CD4-positive, alpha-beta T cell treated with Interleukin-6 at 100 ng/mL for 8 hours (primary cell): ENCODE measurements at places on chromosomes 2 and 18.
A peak's percentile ranks its signal among the peaks of the same experiment; 100 is the strongest.

GRCh38 chr18:58977801-58978200 is 113.1 kb downstream of the ZNF532 start:
- DNase-seq: no peak

DNA sequence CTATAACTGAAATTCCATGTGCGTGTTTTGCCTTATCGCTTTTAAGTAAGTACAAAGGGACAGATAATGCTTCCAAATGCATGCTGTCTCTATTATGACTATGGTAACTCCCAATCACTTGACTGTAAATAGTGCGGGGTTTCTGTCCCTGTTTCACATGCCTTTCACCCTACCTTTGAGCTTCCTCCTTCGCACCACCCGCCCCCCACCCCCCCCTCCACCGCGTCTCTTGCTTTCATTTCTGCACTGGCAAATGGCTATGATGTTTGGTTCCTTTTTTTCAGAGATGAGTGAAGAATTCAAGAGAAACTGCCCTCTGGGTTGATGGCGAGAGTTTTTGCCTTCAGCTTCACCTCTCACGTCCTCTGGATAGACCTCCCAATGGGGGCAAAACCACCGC is 25.0 kb upstream of the SPP2 start:
- DNase-seq: peak; percentile 54

- no peak for DNase-seq
These were observed 103.3 kb downstream of the TMEFF2 start for GRCh38 chr2:192091476-192091875.

GRCh38 chr18:45416168-45416567 is 199.1 kb upstream of the SLC14A2 start:
- DNase-seq: no peak

- no peak for DNase-seq
These were observed 146.5 kb downstream of the CDH2 start for GRCh38 chr18:28030458-28030857.

DNA sequence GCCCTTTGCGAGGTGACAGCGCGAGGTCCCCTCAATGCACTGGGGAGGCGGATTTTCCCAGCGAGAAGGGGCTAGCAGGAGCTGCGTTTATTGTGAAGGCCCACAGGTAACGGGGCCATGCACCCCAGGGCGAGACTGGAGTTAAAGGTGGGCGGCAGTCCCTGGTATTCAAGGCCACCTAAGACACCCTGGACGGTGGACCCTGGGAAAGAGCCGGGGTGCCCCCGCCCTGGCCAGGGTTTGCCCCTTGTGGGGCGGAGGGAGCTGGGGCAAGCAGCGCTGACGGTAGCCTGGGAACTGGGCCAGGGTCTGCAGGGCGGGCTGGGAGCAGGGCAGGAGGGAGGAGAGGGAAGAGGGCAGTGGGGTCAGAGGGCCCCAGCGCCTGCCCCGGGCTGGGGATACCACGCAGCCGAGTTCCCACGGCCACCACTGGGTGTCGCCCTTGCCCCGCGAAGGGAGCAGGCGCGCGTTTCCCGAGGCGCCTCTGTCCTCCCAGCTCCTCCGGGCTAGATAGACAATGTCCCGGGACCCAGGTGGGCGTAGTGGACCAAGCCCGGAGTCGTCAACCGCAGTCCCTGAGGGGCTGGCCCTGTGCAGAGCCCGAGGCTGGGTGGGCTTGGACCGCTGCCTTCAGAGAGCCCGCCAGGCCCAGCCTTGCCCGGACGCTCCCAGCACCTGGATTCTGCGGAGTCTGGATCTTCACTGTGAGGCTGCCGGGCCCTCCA is 80.2 kb downstream of the SMAD4 start:
- DNase-seq: peak; percentile 40

- DNase-seq: no peak
These were observed 99.8 kb upstream of the FBXO11 start for GRCh38 chr2:48006094-48006493.

DNA sequence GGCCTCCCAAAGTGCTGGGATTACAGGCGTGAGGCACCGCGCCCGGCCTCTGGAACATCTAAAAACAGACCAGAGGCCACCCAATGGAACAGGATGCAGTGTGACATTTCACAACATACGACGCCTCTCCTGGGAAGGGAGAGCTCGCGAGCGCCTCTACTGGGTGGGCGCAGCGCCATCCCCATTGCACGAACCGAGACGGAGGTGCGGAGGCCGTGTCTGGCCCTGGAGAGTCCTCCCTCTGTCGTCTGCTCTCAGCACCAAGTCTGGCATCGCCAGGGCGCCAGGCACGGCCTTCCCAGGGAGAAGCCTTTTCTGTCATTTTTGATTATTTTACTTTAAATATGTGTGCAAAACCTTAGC is 9.4 kb upstream of the GBX2 start:
- DNase-seq: no peak

GRCh38 chr18:57923611-57924010 is 120.4 kb upstream of the NEDD4L start:
- DNase-seq: no peak

DNA sequence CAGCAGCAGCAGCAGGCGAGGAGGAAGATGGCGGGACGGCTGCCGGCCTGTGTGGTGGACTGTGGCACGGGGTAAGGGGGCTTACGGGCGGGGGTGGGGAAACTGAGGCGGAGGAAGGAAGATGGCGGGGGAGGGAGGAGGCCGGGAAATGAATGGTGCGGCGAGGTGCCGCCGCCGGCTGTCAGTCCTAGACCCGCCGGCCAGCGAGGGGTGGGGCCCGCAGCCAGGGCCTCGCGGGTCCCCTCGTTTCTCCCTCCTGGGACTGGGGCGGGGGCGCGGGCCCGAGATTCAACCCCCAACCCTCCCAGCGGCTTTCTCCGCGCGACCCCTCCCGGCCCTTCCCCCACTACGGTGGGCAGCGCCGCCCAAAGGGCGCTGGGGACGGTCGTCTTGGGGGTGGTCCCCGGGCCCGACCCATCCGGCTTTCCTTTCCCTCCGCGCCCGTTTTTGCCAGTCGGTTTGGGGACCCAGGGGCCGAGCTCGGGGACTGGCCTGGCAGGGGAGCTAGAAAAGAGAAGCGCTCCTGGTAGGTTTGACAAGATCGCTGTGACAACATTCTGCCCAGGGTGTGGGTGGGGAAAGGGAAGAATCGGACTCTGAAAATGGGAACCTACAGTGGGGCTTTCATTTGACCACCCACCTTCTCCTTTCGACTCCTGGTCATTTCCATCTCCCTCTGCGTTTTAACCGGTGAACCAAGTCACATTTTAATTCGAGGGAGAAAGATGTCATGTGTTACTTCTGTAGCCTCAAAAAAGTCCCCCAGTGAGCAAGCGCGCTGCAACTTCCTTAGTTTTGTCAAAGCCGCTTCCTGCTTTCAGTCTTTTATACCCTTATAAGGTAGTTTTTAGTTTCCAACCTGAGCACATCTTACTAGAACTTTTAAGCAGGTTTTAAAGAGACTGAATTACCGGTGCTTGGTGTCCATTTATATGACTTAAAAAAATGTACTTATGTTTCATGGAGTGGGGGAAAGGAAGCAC is 655 bp downstream of the ACTR3 start:
- DNase-seq: peak; percentile 81
